ENCODE measurements at places on chromosomes 5 and 9.

DNA sequence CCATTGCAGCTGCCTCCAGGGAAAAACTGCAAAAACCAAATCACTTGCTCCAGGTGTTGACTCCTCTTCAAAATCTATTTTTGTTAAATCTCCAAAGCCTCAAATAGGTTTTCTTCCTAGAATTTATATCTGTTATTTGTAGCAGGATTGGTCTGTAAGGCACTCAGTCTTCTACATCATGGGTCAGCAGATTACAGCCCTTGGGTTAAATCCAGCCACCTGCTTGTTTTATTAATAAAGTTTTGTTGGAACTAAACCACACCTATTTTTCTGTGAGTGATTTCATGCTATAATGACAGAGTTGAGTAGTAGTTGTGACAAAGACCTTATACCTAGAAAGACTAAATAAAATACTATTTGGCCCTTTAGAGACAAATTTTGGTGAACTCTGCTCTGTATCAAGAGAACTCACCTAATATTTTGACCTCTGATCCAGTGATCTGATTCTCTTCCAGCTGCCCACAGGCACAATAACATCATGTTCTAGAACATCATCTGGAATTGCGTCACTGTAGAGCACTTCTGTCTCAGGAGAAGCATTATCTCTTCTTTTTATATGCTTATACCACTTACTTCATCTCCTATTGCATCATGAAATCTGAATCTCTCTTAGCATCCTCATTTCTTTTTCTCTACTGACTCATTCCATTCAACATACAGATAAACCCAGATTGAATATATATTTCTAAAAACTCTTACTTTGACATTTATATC is 130.1 kb downstream of the RPS23 start:
- DNase-seq = no peak

GRCh38 chr9:8852301-8852864 is 1052.8 kb upstream of the DMAC1 start:
- no peak for DNase-seq

DNA sequence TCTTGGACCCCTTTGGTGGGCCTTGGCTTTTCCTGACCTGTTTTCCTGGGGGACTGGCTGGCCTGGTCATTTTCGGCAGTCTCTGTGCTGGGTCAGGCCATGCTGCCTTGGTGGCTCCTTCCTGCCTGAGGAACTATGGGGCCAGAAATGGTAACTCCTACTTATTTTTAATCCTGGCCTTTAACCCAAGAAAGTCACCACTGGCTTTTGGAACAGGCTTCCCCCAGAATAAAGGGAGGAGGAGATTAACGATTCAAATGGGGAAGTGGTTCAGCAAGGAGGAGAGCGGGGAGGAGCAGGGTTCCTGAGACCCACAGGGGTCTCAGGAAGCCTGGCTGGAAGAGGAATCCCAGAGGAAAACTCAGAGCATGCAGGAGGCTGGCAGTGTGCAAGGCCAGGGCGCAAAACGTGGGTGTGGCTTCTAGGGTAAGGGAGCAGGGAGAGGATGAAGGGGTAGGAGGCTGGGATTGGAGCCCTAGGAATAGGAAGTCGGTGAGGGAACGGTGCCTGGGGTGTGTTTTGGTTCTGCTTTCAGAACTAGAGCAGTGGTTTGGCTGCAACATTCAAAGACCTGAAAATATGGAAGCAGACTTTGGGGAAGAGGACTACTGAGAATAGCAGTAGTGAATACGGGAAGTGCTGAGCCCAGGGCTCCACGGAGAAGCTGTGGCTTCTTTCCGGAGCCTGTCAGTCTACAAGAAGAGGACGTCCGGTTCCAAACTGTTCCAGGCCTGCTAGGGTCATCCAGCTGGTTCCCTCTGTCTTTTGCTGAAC is 271.1 kb upstream of the KLF4 start:
- no peak for DNase-seq

DNA sequence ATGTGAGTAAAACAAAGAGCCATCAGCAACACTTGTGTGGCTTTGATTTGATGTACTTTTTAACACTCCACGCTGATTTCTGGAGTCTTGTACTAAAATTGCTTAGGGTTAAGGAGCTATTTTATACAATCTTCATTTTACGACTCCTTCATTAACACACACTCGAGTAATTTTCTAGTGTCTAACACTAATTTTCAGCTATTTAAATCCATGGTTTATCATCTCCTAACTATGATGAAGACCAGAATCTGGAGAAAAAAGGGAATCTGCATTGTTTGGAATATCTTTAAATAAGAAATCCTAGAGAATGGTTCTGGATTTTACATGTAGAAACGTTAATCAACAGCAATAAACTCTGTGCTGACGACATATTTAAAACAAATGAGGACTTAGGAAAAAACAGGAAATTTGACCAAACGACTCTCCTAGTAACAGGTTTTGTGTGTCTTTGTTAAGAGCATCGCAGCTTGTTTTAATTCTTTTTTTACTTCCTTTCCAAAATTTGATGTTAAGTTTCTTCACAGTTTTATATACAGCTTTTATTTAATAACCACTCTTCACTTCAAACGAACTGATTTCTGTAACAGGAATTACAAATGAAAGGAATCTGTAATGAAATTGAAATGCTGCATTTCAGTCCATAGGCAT is 138.5 kb downstream of the AOPEP start:
- no peak for DNase-seq

DNA sequence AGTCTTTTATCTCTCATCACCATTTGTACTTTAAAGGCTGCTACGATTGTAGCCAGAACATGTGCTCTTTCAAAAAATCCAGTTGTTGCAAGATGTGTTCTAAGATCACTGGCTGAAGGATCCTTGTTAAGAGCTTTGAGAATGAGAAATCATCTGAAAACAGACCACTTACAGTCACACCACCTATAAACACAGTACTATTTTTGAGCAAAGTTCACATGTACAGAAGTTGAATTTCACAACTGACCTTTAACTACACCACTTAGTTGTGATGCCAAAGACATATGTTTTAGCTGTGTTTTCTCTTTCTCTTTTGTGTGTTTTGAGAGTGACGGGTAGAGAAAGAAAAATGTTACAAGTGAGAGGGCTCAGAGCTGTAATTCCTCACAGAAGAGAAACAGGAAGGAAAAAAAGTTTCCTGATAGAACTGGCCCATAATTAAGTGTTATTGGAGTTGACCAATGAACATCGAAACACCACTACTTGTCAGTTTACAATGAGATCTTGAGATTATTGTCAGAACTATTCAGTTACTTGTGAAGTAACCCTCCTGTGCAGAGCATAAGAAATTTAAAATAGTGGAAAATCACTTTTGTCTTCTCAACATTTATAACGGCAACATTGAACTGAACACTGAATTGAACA is 245.4 kb downstream of the MLLT3 start:
- DNase-seq = no peak

GRCh38 chr9:76330034-76330433 is 64.2 kb downstream of the RFK start:
- no peak for DNase-seq

GRCh38 chr5:119445544-119445943 is 6.8 kb upstream of the HSD17B4 start:
- DNase-seq = no peak

- DNase-seq = no peak
Observed at GRCh38 chr5:5005353-5005752, 134.8 kb upstream of the ADAMTS16 start.

- no peak for DNase-seq
Observed at GRCh38 chr9:96884443-96884842, 30.1 kb upstream of the ZNF782 start.

DNA sequence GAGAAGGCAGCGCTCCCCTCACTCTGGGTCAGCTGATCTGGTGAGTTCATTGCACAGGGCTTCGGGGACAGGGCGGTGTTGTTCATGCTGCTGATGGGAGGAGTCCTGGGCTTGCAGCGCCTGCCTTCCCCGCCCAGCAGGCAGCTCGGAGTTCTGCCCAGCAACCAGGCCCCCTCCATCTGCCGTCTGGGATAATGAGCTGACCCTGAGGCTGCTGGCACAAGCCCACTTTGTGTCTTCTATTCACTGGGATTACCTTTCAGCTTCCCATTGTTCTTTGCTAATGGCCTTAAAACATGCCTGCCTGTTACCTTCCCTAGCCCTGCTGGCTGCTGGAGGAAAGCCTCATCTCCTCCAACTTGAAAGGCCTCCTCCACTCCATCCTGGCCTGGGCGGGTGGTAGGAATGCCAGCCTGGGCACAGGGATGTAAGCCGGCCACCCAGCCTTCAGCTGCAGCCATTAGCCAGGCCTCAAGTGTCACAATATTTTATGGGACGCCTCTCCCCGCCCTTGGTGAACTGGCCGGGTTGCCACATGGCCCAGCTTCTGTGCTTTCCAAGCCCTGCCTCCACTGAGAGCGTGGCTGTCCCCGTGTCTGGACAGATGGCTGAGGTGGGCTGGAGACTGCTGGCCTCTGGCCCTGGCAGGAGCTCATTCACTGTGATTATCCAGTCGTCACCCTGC is 70.4 kb downstream of the GADD45G start:
- no peak for DNase-seq

DNA sequence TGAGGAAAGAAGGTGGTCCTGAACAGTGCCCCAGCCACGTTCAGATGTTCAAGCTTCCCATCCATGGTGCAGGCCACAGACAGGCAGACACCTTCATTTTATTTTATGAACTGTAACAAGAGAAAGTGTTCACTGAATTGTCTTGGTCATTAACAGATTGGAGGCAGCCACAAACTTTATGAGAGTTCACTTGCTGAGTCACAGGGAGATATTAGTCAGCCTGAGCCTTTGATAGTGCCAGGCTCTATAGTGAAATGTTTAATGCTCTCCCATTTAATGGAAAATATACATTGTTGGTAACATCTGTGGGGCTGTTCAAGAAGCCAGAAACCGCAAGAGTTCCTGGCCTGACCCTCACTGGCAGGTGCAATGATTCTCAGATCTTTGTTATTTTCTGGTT is 237.0 kb downstream of the TENT4A start:
- no peak for DNase-seq

GRCh38 chr5:167908606-167909005 is 382.8 kb upstream of the WWC1 start:
- DNase-seq = no peak

DNA sequence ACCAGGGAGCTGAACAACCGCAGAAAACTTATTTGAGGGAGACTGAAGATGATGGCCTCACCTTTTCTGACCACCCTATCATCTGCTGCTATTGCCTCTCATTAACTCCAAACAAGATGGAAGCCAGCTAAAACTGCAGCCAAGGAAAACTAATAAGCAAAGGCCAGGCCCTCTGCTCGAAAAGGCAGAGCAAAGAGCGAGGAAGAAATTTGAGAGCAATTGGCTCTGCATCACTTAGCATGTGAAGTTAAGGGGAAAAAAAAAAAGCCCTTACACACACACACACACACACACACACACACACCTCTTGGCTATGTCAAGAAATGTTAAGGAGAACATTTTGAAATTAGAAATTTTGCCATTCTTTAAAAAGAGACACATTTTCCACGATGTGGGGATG is 228.1 kb upstream of the CYLC2 start:
- no peak for DNase-seq

DNA sequence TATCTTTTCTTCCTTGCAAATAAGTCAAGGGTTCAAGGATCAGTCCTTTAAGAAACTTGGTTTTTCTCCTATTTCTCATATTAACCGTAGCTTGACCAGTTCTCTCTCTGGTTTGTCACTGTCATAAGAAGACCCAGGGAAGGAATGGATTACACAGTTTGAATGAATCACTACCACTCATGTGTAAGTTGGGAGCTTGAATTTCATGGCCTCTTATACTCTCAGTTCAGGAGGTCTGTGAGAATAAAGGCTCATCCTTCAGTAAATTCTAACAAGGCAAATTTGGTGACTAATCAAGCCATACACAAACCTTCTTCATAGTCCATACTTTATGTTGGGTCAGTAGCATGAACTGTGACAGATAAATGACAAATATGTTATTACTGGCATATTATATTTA is 323.1 kb upstream of the ACTBL2 start:
- DNase-seq = no peak

GRCh38 chr9:130824079-130824478 is 11.0 kb upstream of the ABL1 start:
- no peak for DNase-seq

- DNase-seq = no peak
Observed at GRCh38 chr5:180199390-180199789, 9.6 kb downstream of the RASGEF1C start.

Measured in GM13976 (cell line).